ENCODE measurements at places on chromosomes 4 and X.

DNA sequence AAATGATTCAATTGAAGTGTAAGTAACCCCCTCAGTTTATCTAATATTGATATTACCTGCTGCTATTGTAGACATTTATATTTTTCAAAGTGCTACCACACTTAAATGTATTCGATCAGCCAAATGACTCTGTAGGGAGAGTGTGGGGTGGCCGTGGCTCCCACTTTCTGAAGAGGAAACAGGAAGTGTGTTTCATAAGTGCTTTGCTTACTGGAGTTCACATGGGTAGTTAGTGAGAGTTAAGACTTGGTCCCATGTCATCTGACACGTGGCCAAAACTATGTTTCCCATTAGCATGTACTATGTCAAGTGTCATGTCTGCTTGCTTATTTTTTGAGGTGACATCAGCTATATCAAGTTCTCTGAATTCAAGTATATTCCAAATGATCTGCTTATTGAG lies 308.1 kb upstream of the GATB start:
- no peak for DNase-seq

- no peak for DNase-seq
Measured at GRCh38 chrX:7218321-7219152, 70.6 kb upstream of the PUDP start.

DNA sequence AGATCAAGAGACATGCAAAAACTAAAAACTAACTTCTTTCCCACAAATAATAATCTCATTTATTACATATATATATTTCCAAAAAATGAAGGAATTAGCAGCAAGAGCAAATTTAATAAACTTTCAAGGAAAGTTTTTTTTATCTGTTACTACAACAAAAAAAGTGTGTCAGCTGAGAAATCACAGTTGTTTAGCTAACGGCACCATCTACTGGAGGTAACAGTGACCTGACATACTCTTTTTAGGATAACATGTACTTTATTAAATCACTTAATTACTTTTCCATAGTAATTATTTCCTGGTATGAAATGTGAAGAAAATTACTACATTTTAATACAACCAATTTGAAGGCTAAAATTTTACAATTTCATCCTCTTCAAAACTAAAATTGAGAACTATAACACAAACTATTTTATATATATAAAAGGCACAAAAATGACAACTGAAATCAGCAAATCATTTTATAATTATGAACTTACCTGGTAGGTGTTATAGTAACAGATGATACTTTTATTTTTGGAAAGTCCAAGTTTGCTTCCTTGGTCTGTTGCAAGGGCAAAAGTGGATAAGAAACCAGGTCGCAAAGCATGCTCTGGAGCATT lies 9.1 kb downstream of the LAMTOR3 start:
- DNase-seq = no peak

DNA sequence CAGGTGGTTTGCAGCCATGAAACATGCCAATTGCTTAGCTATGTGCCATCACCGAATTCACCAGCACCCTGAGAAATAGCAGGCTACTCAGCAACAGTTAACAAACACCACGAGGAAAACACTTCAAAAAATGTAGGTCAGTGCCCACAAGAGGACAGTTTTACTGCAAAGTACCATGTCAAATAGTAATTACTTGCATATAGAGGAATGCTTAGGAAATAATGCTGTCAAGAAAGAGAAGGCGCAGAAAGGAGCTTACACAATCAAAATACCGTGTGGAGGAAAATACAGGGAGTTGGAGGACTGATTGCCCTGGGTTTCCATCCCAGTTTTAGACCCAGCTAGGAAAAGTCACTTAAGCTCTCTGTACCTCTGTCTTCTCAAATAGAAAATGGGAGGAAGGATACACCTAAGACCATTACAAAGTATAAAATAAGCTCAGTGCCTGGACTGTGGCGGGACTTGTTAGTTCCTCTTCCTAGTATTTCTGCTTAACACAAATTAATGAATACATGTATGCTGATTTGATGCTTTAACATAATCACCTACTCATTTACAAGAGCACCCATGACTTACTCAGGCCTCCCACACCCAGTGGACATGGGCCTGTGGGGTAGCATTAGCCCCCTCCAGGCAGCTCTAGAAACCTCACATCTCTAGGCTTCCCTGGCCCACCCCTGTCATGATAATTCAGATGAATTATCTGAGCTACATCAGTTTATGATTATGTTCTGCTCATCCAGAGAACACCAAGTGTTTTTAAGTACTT lies 44.5 kb upstream of the IL21 start:
- DNase-seq = no peak

DNA sequence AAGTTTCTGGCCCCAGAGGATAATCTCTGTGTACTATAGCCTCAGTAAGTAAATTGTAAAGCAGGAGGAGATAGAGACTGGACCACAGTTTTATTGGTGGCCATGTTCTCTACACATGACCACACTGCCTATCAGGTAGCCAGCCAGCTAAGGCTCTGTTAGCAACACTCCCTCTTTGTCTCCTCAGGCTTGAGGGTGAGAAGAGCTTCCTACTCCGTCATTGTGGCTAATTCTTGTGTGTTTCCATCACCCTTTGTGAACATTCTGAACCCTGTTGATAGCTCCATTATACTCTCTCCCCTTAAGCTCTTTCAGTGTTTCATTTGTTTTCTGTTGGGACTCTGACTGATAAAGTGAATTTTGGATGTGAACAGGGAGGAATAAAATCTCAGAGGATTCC lies 233.4 kb downstream of the CFAP299 start:
- DNase-seq = no peak

GRCh38 chr4:68905939-68906779 lies 45.4 kb downstream of the UGT2A3 start:
- no peak for DNase-seq

DNA sequence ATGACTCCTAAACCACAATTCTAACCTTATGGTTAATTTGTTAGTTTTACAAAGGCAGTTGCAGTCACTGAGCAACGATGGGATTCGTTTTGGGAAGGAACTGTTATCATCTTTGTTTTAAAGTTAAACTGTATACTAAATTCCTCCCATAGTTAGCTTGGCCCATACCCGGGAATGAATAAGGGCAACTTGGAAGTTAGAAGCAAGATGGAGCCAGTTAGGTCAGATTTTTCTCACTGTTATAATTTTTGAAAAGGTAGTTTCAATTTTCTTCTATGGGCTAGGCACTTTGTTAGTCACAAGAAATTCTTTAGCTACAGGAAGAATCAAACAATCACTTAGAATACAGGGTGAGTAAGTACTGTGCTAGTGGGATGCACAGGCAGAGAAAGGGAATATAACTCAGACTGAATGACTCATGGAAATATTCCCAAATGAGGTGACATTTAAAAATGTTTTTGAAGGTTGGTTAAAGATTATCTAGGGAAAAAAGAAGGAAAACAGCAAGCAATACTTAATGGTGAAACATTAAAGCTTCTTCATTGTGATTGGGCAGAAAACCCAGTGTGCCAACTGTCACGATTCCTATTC lies 153.6 kb downstream of the MAGEB17 start:
- no peak for DNase-seq

DNA sequence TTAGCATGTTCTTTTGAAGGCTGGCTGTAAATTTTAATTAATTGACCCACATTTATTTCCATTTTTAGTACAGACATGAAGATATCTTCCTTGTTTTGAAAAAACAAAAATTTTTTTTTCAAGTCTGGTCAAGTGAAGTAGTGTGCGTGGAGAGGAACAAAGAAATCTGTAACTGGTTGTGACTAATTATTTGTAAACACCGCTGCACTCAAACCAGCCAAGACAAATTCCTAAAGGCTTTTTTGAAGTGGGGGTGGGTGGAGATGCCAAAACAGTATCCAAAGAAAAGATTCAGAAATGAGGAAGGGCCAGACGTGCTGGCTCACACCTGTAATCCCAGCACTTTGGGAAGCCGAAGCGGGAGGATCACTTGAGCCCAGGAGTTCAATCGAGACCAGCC lies 88.3 kb downstream of the SHROOM2 start:
- no peak for DNase-seq

GRCh38 chr4:182695842-182696241 lies 221.3 kb downstream of the DCTD start:
- DNase-seq = no peak

DNA sequence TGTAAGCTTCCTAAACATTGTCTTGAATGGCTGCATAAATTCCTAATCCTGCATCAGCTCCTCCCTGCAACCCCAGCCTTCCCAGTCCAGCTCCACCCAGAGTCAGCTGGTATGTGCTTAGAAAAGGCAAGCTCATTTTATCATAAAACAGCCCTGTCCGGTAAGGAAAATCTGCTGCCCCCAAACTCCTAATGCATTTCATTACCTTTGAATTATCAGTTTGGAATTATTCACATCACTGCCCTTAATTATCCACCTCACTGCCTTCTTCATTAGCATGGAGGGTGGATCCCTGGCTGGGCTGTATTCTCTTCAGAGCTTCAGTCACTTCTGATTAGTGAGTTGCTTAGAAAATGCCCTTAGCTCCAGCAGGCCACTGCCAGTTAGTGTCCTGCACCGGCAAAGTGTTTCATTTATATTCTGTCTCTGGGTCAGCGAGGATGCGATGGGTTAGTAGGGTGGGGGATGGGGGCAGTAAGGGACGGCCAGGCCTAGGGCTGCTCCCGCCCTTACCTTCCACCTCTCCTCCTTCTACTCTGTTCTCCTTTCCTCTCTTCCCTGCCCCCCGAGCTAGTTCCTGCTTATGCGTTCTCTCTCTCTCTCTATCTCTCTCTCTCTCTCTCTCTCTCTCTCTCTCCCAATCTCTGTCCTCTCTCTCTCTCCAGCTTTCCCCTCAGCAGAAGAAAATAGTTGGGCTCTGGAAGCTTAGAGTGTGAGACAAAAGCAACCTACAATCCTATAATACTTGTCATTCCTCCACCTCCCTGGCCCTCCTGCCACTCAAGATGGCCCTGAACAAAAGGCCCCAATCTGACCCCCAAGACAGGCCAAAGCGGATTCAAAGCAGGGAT lies 174.8 kb upstream of the KLF3 start:
- no peak for DNase-seq

GRCh38 chrX:39613997-39614679 lies 483.6 kb downstream of the BCOR start:
- peak; percentile 62 for DNase-seq

- DNase-seq = peak; percentile 8
Measured at GRCh38 chr4:48315728-48316630, 25.4 kb upstream of the SLAIN2 start.

DNA sequence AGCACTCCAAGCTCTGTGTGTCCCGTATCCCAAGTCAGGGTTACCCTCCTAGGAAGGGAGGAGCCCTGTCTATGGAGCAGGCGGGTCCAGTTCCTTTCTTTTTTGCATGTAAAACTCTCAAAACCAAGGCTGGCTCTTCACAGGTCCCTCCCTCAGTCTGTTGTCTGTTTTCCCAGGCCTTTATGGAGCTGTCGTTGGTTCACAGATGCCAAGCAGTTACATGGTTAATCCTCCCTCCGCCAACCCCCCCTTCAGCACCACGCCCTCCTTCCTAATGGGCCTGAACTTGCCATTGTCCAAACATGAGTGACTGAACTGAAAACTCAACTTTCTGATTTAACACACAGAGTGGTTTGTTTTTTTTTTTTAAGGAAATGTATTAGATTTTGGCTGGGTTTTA lies 148.3 kb downstream of the STOX2 start:
- no peak for DNase-seq

DNA sequence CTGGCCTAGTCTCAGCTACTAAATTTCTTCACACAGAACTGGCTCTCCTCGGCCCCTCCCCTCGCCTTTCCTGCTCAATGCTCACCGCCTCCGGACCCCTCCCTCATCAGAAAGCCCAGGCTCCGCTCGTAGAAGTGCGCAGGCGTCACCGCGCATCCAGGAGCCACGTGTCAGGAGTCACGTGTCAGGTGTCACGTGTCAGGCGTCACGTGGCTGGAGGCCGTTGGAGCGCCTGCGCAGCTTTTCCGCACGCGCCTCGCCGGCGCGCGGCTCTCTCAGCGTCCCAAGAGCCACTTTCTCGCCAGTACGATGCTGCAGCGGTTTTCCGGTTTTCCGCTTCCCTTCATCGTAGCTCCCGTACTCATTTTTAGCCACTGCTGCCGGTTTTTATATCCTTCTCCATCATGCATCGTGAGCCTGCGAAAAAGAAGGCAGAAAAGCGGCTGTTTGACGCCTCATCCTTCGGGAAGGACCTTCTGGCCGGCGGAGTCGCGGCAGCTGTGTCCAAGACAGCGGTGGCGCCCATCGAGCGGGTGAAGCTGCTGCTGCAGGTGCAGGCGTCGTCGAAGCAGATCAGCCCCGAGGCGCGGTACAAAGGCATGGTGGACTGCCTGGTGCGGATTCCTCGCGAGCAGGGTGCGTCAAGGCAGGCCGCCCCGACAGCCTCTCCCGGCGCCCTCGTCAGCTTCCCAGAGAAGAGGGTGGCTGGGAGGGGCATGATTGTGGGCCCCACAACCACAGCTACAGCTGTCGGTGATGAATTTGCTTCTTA lies at the start of gene SLC25A31:
SLC25A31 (plus strand) TSS at position 259 of the 772 bp plus-strand sequence; CDS start at position 405, 146 bp downstream.
- no peak for DNase-seq

GRCh38 chr4:27973056-27973455 lies 1112.4 kb downstream of the STIM2 start:
- peak; percentile 57 for DNase-seq

- DNase-seq = no peak
Measured at GRCh38 chrX:7926914-7927258, 327 bp downstream of the PNPLA4 start.

GRCh38 chr4:2824836-2825381 lies 18.7 kb upstream of the ADD1 start:
- no peak for DNase-seq

- no peak for DNase-seq
Measured at GRCh38 chr4:865121-865465, 39.2 kb upstream of the CPLX1 start.

GRCh38 chr4:64581422-64581821 lies 172.2 kb upstream of the TECRL start:
- DNase-seq = no peak

DNA sequence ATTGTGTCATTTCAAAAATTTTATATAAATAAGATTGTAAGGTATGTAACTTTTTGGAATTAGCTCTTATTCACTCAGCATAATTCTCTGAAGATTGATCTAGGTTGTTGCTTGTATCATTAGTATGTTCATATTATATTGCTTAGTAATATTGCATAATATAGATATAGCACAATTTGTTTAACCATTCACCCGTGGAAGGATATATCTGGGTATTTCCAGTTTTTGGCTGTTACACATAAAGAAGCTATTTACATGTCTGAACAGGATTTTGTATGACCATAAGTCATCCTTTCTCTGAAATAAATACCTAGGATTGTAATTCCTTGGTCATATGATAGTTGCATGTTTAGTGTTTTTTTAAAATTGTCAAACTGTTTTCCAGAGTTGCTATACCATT lies 82.5 kb downstream of the CPEB2 start:
- no peak for DNase-seq

DNA sequence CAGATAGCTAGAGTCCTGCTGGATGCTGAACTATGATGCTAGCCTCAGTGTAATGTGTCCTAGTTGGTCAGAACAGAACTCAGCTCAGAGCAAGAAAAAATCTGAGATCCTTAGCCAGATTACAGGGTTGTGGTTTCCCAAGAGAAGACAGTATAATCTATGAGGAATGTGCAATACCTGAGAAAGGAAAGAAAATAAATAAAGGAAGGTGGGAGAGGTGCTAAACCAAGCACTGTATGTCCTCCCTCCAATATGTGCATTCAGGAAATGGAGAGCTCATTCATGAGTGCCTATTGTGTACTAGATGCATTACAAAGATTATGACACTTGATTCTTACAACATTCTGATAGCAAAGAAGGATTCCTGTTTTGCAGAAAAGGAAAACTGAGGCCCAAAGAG lies 7.5 kb downstream of the USP26 start:
- DNase-seq = no peak

- DNase-seq = no peak
Measured at GRCh38 chr4:25107827-25108516, 52.3 kb downstream of the SEPSECS start.

- no peak for DNase-seq
Measured at GRCh38 chrX:139204571-139204897, 326.0 kb upstream of the F9 start.

Data from NCI-H524 treated with DMSO at 0.1 percent for 48 hours (cell line).